Thymus (tissue), 14 donors: ENCODE measurements at places on chromosomes 3 and 15. TPM values are rescaled to one million over a fixed set of nuclear protein-coding genes. Genes with fewer than 3 reads are reported as not detected.
A peak's percentile ranks its signal among the peaks of the same experiment; 100 is the strongest.

DNA sequence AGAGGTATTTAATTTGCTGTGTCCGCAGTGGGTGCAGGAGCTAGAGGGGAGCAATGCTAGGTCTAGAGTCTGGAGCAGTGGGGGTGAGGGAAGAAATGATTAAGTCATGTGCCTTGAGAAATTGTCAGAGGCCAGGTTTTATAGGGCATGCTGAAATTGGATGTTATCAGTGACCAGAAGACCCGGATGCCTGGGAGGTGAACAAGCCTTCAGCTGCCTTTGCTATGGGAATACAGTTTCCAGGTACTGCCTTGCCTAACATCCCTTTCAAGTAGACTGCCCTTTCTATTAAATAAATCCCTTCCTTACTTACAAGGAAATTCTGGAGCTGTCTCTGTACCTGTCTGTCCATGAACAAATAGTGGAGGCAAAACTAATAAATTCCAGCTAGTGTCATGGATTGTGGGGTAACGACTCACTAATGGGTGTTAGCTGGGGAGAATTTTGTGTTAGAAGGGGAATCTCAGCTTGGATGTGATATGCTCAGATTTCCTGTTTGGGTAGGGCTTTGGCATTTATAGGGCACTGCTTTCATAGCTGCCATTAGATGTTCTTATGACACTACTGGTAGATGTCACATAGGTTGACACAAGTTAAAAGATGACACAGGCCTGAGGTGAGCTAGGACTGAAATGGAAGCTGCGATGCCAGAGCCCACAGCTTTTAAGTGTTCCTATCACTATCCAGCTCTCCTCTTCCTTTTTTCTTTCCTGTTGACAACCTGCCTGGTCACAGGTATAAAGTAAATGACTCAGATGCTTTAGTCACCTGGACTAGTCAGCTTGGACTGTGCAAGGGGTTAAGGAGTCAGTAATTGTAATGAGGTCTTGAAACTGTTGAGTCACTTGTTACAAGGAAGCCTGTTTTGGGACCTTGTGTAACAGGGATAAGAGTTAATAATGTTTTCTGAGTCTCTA, 21.3 kb downstream of the CHD2 start:
- no peak for DNase-seq

DNA sequence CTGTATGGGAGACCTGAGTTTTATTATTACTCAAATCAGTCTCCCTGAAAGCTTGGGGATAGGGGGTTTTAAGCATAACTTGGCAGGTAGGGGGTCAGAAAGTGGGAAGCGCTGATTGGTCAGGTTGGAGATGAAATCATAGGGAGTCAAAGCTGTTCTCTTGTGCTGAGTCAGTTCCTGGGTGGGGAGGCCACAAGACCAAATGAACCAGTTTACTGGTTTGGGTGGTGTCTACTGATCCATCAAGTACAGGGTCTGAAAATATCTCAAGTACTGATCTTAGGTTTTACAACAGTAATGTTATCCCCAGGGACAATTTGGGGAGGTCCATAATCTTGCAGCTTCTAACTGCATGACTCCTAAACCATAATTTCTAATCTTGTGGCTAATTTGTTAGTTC, 17.8 kb upstream of the IQCF6 start:
- DNase-seq: no peak

- DNase-seq: no peak
These were observed 46.8 kb upstream of the NSMCE3 start for GRCh38 chr15:29316422-29316821.

DNA sequence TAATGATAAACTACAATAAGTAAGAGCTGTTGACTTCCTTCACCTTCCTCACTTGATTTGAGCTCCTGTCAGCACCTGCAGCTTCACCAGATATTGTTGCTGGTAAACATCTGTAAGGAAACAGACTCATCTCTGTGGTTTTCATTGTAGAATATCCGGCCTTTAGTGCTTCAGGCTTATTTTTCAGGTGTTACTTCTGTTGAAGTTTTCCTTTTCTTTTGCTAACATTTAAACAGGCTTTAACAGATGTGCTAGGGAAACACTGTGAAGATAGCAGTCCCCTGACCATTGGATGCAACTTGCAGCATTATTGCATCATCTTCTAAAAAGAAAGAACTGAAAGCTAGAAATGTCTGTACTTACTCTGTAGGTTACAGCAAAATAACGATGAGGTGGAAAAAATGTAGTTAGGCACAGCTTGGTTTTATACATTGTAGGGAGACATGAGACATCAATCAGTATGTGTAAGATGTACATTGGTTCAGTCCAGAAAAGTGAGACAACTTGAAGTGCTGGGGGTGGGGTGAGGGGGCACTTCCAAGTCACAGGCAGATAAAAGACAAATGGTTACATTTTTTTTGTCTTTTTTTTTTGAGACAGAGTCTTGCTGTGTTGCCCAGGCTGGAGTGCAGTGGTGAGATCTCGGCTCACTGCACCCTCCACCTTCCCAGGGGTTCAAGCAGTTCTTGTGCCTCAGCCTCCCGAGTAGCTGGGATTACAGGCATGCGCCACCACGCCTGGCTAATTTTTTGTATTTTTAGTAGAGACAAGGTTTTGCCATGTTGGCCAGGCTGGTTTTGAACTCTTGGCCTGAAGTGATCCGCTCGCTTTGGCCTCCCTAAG, 10.2 kb downstream of the EDEM1 start:
- peak; percentile 85 for DNase-seq

DNA sequence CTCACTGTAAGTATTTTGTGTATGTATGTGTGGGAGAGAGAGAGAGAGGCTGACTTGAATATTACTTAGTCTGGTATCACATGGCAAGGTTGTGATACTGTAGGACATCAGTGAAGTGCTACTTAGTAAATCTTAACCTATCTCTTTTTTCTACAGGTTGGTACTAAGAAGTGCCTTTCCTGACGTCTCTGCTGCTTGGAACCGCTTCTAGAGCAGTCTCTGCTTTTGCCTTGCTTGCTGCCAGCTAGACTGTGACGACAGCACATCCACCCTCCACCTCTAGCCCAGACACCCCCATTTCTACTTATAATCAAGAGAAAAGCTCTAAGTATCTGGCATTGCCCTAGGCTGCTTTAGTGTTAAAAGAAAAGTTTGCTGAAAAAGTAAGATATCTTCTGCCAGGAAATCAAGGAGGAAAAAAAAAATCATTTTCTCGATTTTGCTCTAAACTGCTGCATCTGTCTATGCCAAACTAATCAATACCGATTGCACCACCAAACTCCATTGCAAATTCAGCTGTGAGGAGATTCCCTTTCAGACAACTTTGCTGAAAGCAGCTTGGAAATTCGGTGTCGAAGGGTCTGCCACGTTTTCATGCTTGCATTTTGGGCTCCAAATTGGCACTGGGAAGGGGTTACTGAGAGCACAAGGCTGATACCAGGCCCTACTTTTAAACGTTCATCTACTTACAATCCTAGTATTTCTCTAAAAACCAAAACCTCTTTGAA, 30.7 kb downstream of the MBNL1 start:
- no peak for DNase-seq

DNA sequence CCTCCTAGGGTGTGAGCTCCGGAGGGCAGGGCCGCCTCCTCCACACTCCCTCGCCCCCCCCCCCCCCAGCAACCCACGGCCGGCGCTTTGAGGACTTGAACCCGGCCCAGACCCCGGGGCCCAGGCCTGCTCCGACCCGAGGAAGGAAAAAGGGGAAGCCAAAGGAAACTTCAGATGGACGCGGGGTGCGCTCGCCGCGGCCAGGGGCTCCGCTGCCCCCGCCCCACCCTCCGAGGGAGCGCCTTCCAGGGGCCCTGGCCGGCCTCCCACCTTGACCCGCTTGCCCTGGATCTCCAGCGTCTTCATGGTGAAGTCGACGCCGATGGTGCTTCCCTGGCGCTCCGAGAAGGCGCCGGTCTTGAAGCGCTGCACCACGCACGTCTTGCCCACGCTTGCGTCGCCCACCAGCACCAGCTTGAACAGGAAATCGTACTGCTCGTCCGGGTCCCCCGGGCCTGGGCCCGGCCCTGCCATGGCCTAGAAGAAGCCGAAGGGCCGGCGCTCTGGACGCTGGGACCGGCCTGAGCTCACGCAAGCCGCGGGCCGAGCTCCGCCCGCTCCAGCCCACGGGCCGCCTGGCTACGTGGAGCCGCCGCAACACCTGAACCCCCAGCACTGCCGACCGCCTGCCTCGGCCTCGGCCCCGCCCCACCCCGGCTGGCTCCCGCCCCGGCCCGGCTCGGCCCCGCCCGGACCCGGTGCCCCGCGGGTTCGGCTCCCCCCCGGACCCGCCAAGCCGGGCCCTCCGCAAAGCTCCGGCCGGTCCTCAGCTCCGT, 400 bp downstream of the RAB43 start:
- peak; percentile 62 for DNase-seq

- DNase-seq: no peak
These were observed 1268.7 kb downstream of the SI start for GRCh38 chr3:163809540-163809993.

DNA sequence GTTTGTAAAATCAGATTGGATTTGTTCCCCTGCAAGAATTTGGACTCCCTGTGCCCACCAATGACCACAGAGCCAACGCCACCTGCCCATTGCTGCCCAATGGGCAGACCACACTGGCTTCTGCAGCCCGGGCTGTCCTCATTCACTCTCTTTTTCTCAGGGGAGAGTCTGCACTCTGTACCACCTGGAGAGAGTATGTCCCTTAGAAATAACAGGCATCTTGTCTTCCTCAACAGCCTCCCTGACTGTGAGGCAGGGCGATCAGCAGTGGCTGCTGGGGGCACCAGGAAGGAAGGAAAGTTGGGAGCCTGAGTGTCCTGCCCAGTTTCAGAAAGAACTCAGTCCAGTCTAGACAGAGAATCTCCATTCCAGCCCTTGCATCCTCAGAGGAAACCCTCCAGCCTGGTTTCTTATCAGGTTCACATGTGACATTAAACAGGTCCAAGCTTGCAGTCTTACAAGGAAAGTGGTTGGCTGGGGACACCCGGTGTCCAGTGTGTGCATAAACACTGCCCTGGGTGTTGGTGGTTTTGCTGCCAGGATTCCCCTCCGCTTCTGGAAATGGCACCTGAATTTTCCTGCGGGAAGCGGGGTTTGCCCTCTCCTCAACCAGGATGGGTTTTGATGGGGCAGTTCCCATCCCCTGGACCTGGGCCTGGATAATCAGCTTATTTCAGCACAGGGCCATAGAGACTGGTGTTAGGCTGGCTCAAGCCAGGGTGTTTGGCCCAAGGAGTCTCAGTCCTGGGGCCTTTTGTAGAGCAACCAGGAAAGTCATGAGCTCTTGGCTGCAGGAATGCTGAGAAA, 37.2 kb downstream of the SSUH2 start:
- DNase-seq: no peak

DNA sequence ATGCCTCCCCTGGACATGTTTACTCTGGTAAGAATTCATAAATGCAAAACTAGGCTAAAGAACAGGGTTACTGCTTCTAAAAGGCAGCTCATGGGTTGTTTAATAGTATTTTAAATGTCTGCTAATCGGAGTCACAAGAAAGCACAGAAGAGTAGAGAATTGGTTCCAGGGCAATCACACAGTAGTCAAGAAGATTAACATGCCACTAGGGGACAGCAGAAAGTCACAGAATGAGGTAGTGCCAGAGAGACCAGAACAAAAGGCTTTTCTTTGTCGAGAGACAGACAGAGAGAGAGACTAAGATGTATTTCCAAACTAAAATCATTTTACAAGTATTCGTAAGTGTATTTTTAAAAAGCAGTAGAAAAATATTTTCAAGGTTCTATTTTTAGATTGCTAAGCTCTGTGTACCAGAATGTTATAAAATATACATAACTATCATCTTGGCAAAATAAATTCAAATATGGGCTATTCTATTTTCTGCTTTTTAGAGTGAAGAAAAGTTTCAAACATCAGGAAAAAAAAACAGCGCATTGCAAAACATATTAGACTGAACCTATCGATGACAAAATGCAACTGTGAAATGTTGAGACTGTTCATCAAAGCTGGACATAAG, 78.3 kb upstream of the CDIN1 start:
- DNase-seq: peak; percentile 19

DNA sequence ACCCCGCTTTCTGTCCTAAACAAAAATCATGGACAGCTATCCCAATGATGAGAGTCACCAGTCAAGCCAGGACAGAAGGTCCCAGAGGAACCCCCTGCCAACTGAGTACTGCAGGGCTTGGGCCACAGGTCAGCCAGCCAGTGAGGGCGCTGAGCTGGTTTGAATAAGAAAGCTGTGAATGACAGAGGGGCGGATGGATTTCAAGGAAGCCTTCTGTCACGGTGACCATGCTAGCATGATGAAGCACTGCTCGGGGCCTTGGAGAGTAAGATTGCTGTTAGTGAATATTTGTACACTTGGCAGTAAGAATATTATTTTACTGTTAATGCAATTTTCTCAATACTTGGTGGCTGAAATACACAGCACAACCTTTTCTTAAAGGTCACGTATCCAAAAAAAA, 734.0 kb upstream of the NR2F2 start:
- DNase-seq: no peak

GRCh38 chr3:160616716-160617115, 51.3 kb upstream of the KPNA4 start:
- DNase-seq: no peak

DNA sequence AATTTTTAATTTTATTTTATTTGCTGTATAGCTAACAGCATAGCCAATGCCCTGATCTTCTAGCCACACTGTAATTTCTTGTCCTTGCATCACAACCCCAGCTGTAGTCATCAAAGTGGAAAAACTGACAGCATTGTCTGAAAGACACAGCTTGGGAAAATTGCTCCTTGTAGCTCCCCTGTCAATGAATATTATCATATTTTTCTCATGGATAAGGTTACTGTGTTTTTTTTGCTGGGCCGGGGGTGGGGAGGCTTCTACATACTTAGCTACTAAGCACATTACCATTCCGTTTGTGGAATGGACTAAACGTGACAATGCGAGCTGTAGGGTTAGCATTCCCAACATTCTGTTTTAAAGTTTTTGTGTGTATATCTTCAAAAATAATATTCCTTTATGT, 381.3 kb downstream of the TIGIT start:
- no peak for DNase-seq

DNA sequence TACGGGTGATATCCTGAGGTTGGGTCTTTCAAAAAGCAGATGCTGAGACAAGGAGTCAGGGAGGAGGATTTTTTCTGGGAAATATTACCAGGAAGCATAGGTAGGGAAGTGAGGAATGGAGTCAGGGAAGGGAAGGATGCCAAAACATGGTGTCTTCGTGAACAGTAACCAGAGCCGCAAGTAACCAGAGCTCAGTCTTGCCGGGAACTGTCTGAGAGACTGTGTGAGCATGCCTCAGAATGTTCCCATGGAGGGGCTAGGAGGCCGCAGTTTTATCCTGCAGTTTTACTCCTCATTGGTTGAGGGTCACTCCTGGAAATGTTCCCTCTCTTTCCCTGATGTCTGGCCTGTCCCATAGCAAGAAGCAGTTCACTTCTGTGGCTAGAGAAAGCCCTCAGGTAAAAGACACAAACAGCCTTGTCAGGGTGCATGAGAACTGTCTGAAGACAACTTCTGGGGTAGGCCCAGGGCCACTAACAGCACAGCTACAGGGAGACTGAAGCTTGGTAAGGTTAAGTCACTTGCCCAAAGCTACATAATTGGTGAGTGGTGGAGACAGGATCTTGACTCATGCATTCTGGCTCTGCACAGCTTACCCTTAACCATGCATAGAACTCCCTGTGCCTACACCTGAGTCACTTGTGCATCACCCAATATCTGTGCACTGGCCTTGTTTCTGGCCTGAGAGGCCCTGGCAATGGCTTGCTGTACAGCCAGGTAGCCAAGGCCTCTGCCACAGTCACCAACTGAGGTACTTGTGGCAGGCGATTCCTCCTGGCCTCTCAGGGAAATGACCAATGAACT, 76.3 kb upstream of the FRMD4B start:
- no peak for DNase-seq

The WWTR1 gene
- total RNA-seq: 1.6 TPM

The KIF23 gene
- total RNA-seq: 31.4 TPM

The TIMMDC1 gene
- total RNA-seq: 70.6 TPM

The ST3GAL6 gene
- total RNA-seq: 16.8 TPM

The CRTAP gene
- 21.6 TPM for total RNA-seq
